ENCODE measurements at places on chromosomes 13 and 19. TPM values are rescaled to one million over a fixed set of nuclear protein-coding genes. Genes with fewer than 3 reads are reported as not detected.

GRCh38 chr13:100536643-100537180, 51.9 kb downstream of the GGACT start:
- DNase-seq, result no peak

LGALS14 gene
- total RNA-seq, result not detected

CYP2A13 gene
- not detected for total RNA-seq

DNA sequence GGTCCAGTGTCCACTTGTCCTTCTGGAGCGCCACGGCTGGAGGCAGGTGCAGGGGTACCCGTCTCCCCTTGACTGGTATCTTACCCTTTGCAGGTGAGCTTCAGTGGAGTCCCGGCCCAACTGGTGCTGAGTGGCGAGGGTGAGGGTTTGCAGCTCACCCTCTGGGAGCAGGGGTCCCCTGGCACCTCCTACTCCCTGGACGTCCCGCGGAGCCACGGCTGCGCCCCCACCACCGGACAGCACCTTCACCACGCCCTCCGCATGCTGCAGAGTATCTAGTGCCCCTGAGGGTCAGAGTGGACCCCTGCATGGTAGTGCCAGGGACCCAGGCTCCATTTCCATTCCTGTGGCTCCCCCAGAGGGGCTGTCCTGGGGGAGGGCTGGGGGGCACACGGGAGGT, 11.1 kb downstream of the PLK5 start:
- DNase-seq, result no peak

- DNase-seq, result no peak
Measured at GRCh38 chr13:48429886-48430285, 17.0 kb upstream of the LPAR6 start.

DNA sequence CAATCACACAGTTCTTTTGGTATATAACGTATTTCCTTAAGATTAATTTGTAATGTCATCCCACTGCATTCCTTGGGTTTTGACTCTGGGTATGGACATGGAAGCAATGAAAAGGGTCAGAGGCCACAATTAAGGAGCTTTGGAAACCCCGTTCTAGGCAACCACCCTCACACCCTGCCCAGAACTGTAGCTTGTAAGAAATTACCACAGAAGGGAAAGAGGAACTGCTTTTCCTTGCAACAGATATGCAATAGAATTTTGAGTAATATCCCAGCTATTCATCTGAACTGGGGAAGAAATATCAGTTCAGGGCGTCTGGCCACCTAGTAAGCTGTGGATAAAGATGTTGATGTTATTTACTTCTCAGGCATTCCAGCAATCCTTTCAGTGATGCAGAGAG, 985 bp upstream of the CLC start:
- DNase-seq, result no peak

DNA sequence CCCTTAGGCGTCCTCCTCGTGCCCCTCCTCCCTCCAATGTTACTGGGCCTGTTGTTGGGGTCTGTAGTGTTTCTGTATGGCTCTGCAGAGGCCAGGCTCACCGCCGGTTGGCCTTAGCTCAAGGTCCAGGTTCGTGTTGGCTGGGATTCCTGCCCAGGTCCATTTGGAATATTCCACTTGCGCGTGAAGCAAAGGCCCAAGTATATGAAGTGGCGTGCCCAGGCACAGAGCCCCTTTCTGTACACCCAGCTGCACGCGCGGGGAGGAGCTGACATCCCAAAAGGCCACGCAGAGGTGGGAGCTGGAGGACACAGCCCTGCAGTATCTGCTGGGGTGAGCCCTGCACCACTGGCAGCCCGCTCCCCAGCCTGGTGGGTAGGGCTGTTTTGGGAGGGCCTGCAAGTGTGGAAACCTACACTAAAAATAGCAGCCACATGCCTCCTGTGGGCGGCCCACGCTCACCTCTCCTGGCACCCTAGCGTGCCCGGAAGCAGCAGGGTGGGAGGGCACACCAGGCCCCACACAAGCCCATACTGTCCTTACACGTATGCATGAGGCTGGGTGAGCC, 30.2 kb downstream of the CRTC1 start:
- no peak for DNase-seq

GRCh38 chr13:52447815-52448552, 2.5 kb downstream of the VPS36 start:
- no peak for DNase-seq

DNA sequence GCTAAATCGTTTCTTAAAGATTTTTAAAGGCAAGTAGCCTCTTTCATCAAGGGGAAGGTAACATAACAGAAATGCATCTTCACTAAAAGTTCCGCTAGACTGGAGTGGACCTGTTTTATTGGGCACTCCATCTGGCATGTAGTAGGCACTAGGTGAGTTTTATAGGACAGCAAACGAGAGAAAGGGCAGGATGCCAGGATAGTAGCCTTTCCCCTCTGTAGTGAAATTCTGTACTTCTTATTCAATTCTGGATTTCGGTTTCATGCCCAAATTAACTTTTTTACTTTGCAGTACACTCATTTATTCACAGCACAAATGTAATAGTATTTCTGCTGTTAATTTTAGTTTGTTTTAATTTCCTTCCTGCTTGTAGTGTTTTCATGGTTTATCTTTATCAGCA, 45.2 kb downstream of the GPR180 start:
- no peak for DNase-seq

GRCh38 chr13:112054616-112055015, 12.3 kb upstream of the SOX1 start:
- DNase-seq, result no peak

DNA sequence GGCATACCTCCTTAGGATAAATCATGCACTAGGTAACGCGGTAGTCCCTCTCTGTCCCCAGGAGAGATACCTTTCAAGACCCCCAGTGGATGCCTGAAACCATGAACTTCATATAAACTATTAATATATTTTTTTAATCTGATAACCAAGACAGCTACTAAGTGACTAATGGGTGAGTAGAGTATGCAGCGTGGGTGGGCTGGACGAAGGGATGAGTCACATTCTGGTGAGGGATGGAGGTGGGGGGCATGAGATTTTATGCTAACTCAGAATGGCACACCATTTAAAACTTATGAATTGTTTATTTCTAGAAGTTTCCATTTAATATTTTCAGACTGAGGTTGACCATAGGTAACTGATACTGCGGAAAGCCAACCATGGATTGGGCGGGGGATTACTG, 46.2 kb downstream of the CDK8 start:
- no peak for DNase-seq

- no peak for DNase-seq
Measured at GRCh38 chr19:41431426-41432386, 4.5 kb upstream of the B3GNT8 start.

- no peak for DNase-seq
Measured at GRCh38 chr19:3456925-3457527, 23.3 kb downstream of the SMIM24 start.

GRCh38 chr13:67554286-67554685, 324.1 kb upstream of the PCDH9 start:
- DNase-seq, result no peak

- no peak for DNase-seq
Measured at GRCh38 chr13:33206945-33207614, 78.5 kb downstream of the STARD13 start.

- peak; percentile 68 for DNase-seq
Measured at GRCh38 chr19:3482507-3483225, 575 bp downstream of the SMIM44 start.

KLF1 gene
- total RNA-seq, result not detected
